HuH-7 (cell line): ENCODE measurements at places on chromosomes 2 and 18.

DNA sequence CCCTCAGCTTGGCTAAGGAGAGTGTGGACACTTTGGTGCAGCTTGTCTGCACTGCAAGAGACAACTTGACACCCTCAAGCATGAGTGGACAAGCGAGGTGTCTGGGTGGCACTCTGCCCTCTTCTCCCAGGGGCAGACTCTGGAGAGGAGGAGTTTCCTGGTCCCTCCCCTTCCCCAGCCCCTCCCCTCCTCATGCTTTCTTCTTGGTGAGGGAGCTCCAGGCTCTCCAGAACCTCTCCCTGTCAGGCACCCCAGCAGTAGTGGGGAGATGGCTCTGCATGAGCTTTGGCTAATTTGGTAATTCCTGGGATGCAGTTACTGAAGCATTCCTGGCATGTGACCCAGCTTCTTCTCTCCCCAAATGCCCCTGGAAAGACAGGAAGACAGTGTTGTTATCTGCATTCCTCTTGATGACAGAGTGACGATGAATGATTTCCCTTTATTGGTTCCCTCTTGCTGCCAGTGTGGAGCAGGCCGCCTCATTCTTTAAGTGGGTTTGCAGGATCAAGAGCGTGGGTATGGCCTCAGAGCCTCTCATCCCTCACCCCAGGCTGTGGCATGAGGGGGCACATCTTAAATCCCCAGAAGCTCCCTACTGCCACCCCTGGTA is 89.2 kb downstream of the STPG4 start:
- DNase-seq: no peak

DNA sequence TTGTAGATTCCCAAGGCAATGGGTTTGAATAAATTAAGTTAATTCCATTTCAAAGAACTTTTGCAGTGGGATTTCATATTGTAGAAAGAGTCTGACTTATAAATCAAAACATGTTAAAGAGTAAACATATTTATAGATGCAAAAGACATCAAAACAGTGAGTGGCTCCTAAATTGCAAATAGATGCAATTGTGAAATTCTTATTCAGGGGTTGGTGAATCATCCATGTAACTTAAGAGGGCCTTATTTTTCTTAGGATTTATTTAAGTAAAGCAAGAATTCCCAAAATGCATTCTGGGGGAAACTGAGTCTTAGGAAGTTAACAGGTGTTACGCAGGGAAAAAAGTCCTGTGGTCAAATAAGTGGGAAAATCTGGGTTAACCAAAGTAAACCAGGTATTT is 11.3 kb downstream of the TANC1 start:
- DNase-seq: no peak

- DNase-seq: no peak
These were observed 471.9 kb downstream of the TGIF1 start for GRCh38 chr18:3921826-3922225.

DNA sequence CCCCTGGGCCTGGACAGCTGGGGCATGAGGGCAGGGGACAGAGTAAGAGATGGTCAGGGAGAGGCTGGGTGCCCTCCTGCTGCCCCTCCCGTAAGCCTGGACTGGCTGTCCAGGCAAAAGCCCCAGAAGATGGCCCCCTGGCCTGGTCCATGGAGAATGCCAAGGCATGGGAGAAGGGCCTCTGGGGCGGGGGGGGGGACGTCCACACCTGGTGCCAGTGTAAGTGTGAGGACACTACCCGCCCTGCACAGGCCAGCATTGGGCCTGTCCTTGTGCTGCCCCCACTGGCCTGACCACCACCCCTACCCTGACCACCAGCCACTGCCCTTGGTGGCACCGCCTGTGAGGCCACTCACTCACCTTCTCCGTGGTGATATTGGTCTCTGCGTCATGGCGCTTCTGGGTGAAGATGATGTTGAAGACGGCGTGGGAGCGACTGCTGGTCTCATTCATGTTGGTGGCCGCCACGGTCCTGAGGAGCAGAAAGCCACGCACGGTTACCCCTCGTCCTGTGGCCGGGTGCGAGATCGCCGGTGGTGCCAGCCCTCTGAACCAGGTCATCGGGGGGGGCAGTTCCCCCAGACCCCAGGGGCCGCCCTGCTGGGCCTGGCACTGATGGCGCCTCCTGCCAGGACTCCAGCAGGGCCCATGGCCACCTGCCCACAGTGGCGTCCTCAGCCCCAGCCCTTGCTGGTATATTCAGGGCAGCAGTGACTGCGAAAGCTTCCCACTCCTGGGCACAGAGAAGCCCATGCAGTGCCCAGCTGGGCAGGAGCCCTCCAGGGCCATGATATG is 35.2 kb downstream of the KIF1A start:
- no peak for DNase-seq

- DNase-seq: no peak
These were observed 22.5 kb downstream of the SLC14A2 start for GRCh38 chr18:45637546-45638327.

DNA sequence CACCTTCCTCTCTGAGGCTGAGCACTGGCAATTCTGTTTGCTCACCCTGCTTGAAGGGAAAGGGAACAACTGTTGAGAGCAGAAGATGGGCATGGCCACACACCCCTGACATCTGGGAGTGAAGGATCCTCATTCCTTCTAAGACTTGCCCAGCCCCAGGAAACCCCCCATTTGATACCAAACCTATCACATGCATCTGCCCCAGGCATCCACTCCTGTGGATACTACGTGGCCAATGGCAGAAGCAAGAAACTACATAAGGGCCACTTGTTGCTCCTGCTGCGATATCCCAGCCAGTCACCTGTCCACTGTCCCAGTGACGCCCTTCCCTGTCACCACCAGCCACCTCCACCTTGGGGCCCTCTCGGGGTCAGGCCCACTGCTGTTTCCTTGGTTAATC is 185.2 kb downstream of the SMAD2 start:
- DNase-seq: no peak

- DNase-seq: no peak
These were observed 9.6 kb downstream of the ANTXR1 start for GRCh38 chr2:69022548-69022947.

DNA sequence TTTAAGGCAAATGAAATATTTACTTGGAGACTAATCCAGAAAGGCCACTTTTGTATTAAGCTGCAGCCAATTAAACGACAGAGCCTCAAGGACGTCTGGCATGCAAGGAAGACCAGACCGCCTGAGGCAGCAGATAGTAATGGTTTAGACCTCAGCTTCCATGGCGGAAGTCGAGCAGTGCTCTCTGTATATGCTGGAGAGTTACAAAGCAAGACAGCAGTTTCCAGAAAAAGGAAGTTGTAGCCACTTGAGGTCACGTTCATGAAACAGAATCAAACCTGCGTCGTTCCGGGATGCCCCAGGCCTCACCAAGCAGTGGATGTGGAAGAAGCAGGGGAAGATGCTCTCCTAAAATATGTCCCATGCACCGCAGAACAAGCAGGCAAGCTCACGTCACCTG is 142.0 kb downstream of the PTGR3 start:
- no peak for DNase-seq

DNA sequence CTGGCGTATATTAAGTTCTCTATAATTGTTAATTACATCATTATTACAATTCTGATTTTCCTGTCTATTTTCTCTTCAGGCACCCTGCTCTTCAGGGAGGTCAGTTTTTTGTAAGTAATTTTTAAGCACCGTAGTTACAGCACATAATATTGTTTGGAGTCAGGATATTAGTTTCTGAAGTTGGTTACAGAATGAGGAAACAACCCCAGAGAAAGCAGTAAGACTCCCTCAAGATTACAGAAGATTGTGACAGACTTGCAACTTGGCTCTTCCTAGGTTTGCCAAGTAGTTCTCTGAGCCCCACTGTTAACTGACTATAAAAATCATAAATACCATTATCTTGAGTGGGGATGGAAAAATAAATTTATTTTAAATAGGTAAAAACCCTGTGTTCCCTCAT is 921 bp downstream of the RPE start:
- no peak for DNase-seq

GRCh38 chr2:42879121-42879705 is 86.8 kb upstream of the HAAO start:
- no peak for DNase-seq
